Sciatic nerve (tissue), 2 donors: ENCODE measurements at places on chromosomes 5 and 9. TPM values are rescaled to one million over a fixed set of nuclear protein-coding genes. Genes with fewer than 3 reads are reported as not detected.

- no peak for DNase-seq
Measured at GRCh38 chr5:174082286-174082685, 36.8 kb downstream of the NSG2 start.

DNA sequence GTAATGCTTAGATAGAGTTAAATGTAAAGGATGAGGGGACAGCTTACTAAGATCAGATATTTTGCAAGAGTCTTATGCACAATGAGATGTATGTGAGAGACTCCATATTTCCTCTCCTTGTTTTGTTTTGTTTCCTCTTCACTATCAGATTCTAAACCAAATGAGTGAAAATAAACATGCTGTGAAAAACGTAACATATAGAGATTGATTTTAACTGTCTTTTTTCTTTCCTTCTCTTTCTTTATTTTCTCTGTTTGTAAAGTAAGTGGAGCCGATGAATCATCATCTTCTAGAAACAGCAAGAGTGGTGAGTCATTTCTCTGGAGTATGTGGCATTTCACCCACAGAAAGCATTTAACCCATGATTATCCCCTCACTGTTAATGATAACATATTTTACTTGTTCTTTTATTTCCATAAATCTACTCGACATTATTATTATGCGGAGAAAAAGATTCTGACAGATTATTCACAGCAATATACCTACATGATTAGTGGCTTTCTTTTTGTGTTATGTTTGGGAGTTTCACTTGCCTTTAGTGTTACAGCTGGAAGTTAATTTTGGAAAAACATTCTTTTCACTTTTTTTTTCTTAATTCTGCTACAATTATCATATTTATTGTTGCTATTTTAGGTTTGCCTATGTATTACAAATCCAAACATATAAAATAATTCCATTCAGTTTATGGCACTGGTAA, 2.1 kb upstream of the ANXA1 start:
- DNase-seq, result no peak

The TAF1L gene
- total RNA-seq, result not detected

The GPX3 gene
- total RNA-seq, result 1,443 TPM

GRCh38 chr9:68927165-68927564, 86.7 kb downstream of the PRKACG start:
- no peak for DNase-seq

- DNase-seq, result no peak
Measured at GRCh38 chr9:94734054-94734754, 7.7 kb downstream of the AOPEP start.

GRCh38 chr9:130713286-130713960, 19.8 kb downstream of the EXOSC2 start:
- DNase-seq, result no peak

The LCN15 gene
- not detected for total RNA-seq

The IFNB1 gene
- not detected for total RNA-seq

The VCP gene
- total RNA-seq, result 166 TPM

- no peak for DNase-seq
Measured at GRCh38 chr5:165913059-165913458, 2378.4 kb upstream of the WWC1 start.

DNA sequence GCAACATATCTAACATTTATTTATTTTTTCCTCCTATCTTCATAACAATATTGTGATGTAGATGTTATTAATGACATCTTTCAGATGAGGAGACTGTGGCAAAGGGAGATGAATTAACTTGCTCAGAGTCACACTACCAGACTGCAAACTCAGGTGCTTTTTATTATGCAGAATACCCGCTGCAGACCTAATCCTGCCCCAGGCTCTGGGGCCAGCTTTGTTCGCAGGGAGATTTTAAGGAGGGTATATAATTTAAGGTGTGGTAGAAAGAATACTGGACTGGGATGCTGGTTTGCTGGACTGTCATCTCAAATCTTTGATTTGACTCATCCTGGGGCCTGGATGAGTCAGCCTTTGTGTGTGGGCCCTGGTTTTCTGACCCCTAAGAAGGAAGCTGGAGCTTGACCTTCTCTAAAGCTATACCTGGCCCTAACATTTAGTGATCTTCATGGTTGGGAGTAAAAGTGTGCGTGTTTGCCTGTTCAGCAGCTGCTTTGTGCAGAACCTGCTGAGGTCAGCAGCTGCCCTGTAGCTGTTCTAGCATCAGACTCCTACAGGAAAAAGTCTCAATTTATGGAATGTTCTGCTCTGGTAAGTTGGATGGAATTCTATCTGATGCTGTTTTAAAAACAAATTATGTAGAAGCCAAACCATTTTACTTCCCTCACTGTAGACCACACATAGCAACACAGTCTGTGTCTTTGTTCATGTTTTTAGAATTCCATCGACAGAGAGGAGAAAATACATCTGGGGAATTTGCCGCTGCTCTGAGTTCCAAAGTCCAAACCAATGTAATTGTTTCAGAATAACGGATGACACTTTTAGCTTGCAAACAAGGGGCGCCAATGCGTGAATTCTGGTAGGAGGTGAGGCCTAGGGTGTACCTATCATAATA, 4.5 kb downstream of the SLC36A1 start:
- DNase-seq, result no peak

GRCh38 chr5:116032094-116032517, at the start of gene ARL14EPL:
TSS of gene ARL14EPL (plus strand) at chr5:116032472. CDS start at chr5:116051466, 18,994 bp downstream.
- no peak for DNase-seq

The GABRA6 gene
- not detected for total RNA-seq

The PPP1R26 gene
- 13.9 TPM for total RNA-seq

The ZNF366 gene
- 8.0 TPM for total RNA-seq

The UIMC1 gene
- total RNA-seq, result 58.0 TPM
